ENCODE measurements at places on chromosomes 12 and 14.

DNA sequence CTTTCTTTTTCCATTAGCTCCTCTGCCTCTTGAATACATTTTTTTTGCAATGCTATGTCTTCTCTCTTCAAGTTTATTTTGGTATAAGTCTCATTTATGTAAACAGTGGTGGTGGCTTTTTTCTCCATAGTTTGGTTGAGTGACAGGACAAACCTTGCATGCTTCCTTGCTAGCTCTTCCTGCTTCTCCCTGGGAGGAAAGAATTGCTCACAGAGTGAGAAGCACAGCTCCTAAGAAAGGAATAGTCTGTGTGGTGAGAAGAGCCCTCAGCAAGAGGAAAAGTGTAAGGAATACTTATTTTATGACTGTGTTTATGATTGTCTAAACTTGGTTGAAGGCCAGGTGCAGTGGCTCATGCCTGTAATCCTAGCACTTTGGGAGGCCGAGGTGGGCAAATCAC, 11.5 kb downstream of the CCDC175 start:
- no peak for DNase-seq

DNA sequence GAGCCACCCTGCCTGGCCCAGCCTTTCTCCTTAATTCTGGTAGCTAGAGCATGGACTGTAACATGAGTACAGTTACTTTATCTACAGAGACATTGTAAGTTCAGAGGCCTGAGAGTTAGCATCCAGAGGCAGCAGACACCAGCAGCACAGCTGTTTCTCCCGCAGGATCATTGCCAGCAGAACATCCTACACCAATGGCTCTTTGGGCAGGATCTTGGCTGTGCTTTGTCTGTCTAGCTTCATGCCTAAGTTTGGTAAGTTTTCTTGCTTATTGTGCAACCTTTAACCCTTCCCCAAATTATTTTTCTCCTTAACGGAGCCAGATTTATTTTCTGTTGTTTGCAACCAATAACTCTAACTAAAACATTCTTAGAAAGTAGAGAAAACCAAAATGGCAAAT, 21.6 kb downstream of the C12orf71 start:
- no peak for DNase-seq

DNA sequence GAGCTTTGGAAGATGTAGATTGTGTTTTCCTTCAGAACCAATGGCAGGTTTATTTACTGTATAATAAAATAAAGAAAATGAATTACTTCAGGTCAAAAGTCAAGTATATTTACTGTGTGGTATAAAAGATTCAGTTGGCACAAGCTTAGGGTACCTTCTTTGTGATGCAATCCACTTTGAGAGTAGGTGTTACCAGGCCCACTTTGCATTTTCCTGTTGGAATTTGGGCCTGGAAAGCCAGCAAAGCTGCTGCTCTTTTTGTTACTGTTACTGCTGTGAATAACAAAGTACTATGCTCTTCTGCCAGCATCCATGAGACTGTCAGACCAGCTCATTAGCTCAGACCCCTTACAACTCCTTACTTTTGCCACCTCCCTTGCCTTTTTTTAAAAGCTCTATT, 649.0 kb upstream of the SEL1L start:
- no peak for DNase-seq

GRCh38 chr12:108525681-108526080, 10.6 kb downstream of the FICD start:
- DNase-seq: no peak

DNA sequence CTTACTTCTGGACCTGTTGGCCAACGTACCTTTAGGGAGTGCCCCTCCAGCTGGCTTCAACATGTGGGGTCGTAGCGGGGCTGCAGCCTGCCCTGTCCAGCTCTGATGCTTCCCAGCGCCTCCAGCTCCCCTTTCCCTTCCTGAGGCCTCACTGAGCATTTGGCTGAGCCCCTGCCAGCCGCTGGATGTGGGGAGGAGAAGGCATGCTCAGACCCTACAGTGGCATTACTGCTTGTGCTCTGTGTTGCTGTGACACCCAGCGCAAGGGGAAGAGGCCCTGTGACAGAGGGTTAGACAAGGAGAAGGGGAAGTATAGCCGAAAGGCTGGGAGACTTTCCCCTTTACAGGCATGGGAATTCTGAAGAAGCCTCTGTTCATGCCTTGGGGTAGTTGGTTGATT, 145.9 kb downstream of the PRKCH start:
- DNase-seq: no peak
